Camera-type eye (tissue), 1 donor: ENCODE measurements at places on chromosomes 11 and 22. TPM values are rescaled to one million over a fixed set of nuclear protein-coding genes. Genes with fewer than 3 reads are reported as not detected.

The VPREB3 gene
- total RNA-seq: not detected

The PLEKHA7 gene
- 49.3 TPM for total RNA-seq

The BAIAP2L2 gene
- 0.16 TPM for total RNA-seq

The CHST1 gene
- 5.6 TPM for total RNA-seq

The LARGE2 gene
- total RNA-seq: 3.8 TPM

The UPK3A gene
- total RNA-seq: 0.49 TPM

The FREY1 gene
- 0.82 TPM for total RNA-seq

The INPPL1 gene
- total RNA-seq: 68.7 TPM

The CREB3L1 gene
- total RNA-seq: 35.6 TPM

The STT3A gene
- total RNA-seq: 105 TPM

The APOA1 gene
- 0.60 TPM for total RNA-seq
